Non-pigmented ciliary epithelial cell (primary cell): ENCODE measurements at places on chromosomes 13 and 19.

- DNase-seq, result no peak
Observed at GRCh38 chr19:42487032-42487797, 41.1 kb downstream of the CEACAM1 start.

DNA sequence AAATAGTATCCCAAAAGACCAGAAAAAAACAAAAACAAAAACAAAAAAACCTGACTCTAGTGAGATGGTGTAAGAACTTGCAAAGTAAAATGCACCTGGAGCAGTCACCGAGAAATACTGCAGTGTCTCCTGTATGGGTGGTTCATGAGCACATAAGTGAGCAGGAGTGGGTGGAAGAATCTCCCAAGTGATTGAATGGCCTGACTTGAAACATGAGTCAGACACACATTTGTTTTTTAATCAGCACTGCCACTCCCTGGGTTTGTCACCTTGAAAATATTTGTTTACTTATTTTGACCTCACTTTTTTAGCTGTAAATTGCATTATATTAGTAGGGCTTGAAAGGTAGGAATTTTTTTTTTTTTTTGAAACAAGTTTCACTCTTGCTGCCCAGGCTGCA lies 2.0 kb downstream of the ZNF431 start:
- no peak for DNase-seq

DNA sequence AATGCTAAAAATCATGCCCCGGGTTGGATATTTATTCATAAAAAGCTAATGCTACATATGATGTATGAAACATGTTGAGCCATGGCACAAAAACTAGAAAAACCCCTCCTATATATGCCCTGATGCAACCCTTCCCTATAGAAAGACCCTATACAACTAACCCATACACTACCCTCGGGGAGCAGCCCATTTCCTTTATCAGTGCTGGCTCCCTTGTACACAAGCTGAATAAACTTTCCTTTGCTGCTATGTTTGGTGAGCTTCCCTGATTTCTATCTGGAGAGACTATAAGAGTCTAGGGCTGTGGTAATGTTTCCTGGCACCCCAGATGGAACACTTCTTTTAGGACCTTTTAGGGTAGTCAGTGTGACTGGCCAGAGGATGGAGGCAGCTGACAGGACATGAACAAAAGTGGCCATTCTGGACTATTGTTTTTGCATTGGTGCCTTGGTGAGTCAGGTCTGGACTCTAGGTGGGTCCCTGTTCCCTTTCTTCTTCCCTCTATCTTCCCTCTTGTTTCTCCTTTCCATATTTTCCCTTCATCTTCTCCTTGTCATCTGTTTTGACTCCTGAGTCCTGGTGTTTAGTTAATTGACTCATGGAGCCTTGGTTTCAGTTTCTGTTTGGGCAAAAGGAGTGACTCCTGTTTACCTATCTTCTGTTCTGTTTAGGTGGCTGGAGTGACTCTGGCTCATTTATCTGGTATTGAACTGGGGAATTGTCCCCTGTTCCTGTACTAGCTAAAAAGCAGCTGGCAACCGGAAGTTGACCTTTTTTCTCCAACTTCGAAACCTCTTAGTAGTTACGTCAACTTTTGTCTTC lies 1321.8 kb upstream of the PCDH9 start:
- no peak for DNase-seq

- DNase-seq, result no peak
Observed at GRCh38 chr13:35855531-35856019, 275.6 kb downstream of the DCLK1 start.

DNA sequence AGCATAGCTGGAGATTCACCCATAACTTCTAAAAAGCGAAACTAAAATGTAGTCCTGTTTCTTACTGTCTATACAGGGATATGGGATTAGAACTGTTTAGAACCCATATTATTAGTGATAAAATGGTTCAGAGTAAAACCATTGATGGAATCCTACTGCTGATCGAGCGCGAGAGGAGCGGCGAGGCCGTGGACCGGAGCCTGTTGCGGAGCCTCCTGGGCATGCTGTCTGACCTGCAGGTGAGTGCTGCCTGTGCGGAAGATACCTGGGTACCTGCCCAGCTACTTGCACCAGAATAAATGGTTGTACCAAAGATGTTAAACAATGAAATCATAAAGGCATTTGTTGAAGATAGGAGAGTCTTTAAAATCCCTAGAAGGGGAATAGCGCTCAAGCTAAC lies 23.7 kb downstream of the CUL4A start:
- DNase-seq, result no peak

- no peak for DNase-seq
Observed at GRCh38 chr19:16661480-16662034, 618 bp downstream of the TMEM38A start.

DNA sequence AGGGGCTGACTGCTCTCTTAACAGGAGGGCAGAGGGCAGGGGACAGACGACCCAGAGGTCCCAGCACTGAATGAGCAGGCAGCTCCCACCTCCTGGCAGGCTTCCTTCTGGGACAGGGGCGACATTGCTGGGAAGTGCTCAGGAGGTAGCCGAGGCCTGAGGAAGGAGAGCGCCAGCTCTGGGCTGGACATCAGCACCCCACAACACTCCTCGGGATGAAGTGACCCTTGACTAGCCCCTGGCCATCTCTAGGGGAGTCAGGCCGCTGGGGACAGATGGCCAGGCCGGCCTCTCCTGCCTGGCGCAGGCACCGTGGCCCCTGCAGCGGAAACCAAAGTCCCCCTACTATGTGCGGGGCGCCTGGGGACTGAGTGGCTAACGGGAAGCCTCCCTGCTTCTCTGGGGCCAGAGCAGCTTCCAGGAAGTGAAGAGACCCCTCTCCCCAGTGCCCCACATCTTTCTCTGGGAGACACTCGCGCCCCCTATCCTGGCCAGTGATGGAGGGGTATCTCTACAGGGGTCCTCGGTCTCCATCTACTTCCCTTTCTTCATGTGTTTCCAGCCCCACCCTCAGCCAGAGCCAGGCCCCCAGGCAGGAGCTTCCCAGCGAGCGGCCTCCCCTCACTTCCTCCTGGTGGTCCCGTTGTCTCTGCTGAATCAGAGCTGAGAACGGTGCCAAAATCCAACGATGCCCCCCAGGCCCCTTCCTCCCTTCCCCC lies 10.1 kb downstream of the PRR36 start:
- DNase-seq, result no peak

- no peak for DNase-seq
Observed at GRCh38 chr19:29389495-29389894, 136.3 kb upstream of the VSTM2B start.

DNA sequence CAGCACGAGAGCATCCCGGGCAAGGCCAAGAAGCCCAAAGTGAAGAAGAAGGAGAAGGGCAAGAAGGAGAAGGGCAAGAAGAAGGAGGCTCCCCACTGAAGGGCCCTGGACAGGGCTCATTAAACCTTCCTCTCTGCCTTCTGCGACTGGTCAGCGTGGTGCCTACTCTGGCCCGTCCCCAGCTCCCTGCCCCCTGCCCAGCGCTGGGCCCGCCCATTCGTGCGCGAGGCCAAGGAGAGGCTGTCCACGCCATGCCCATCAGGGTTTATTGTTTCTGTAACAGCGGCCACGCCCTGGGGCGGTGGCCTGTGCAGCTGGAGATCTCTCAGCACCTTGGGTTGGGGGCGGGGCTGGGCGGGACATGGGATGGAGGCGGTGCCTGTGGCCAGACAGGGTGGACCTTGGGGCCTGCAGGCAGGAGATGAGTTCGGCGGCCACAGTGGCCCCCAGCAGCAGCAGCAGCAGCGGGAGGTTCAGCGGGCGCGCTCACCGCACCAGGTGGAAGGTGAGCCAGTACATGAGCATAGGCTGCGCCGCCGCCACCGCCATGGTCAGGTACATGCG lies 897 bp downstream of the C19orf33 start:
- DNase-seq, result no peak
